ENCODE measurements at places on chromosomes 3 and 15. TPM values are rescaled to one million over a fixed set of nuclear protein-coding genes. Genes with fewer than 3 reads are reported as not detected.
A peak's percentile ranks its signal among the peaks of the same experiment; 100 is the strongest.

DNA sequence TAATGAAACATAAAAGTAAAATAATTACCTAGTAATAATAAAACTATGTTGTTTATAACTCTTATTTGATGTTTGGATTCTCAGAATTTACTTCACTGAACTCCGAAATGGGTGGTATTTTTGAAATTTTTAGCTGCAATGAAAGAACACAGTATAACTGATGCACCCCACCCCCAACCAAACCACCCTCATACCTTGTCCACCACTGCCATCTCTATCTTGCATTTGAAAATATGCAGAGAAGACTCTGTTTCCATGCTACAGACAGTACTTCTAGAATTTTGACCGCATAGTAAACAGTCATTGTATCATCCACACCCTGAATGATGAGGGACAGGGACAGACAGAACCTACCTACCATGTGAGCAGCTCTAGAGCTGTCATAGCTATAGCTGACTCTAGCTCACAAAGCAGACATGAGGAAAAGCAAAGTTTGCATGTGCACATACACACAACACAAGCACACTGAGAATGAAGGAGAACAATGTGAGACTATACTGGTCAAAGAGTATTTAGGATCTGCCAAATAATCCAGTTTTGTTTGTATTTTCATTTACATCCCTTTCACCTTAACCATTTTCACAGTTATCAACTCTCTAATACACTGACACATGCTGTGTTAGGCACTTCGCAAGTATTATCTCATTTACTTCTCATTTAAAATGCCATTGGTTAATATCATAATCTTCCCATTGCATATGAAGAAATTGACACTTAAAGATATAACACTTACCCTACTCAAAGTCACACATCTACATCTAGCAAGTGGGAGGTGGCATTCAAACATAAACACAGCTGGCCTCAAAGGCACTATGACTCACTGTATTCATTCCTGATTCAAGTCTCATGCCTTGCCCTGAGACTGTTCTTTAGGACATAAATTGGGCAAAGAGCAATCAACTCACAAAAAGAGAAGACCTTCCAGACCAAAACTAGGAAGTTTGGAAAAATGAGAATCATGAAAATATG, 1014.7 kb upstream of the CFAP20DC start:
- no peak for DNase-seq

DNA sequence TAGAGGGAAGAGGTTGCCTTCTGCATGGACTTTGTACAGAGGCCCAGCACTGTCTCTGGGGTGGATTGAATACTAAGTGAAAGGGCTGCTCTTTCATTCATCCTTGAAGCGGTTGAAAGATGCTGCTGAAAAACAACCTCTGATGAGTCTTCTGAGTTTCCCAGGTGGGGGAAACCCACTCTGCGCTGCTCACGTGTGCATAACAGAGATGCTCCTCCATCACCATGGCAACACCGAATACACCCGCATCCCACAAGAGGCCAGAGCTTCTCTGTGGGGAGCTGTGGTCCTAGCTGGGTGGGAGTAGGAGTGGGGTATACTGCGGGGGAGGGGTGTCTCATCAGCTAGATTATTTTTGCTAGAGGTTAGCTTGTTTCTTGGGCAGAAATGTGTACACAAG, 6.1 kb upstream of the SYN2 start:
- no peak for DNase-seq

The CIP2A gene
- polyA plus RNA-seq, result 12.5 TPM

- DNase-seq, result no peak
Observed at GRCh38 chr3:119239206-119239820, 1.4 kb downstream of the B4GALT4 start.

The LSMEM2 gene
- polyA plus RNA-seq, result not detected

GRCh38 chr15:37652646-37653417, 281.6 kb upstream of the TMCO5A start:
- no peak for DNase-seq

GRCh38 chr3:4245671-4246070, 57.5 kb upstream of the SETMAR start:
- no peak for DNase-seq

DNA sequence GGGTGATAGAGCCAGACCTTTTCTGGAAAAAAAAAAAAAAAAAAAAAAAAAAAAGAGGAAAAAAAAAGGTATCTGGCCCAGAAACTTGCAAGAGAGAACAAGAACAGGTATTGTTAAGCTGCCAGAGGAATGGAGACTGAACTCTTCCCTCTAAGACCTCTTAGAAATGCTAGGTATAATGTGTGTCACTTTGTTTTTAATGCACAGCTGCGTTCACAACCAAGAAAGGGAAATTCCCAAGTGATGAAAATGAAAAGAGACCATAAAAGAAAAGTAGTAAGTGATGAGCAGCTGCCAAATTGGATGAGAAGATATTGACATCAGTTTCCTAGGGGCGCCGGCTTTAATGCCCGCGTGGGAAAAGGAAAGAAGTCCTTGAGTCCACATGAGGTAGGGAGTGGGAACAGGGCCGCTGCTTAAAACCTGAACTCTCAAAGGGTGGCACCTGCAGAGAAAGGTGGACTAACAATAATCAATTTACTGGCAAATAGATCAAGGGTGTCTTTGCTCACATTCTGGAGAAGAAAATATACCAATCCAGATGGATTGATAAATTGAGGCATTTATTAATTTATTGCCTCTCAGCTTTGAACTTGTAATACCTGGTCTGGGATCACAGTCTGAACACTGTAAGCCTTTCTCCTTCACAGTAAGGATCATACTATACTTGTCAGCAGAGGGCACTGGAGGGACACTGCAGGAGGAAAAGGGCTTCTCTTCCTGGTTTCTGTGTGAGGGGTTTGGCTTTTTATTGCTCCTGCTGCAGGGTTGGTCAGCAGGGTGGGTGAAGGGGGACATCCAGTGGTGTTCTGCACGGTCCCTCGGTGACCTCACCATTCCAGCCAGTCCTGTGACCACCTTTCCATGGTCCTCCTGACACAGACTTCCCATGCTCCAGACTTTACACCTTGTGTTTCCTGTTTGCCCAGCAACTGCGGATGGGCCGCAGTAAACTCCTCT, 131.6 kb downstream of the AQP9 start:
- peak; percentile 35 for DNase-seq

The BSN gene
- polyA plus RNA-seq, result 1.4 TPM

- DNase-seq, result no peak
Observed at GRCh38 chr3:107797586-107797985, 274.8 kb downstream of the BBX start.

The CRTAP gene
- 152 TPM for polyA plus RNA-seq

- peak; percentile 65 for DNase-seq
Observed at GRCh38 chr3:8301977-8302735, 199.5 kb upstream of the LMCD1 start.

- peak; percentile 84 for DNase-seq
Observed at GRCh38 chr3:100073714-100074307, 40.5 kb downstream of the FILIP1L start.

The ZBED2 gene
- not detected for polyA plus RNA-seq

The C3orf49 gene
- 0.77 TPM for polyA plus RNA-seq

DNA sequence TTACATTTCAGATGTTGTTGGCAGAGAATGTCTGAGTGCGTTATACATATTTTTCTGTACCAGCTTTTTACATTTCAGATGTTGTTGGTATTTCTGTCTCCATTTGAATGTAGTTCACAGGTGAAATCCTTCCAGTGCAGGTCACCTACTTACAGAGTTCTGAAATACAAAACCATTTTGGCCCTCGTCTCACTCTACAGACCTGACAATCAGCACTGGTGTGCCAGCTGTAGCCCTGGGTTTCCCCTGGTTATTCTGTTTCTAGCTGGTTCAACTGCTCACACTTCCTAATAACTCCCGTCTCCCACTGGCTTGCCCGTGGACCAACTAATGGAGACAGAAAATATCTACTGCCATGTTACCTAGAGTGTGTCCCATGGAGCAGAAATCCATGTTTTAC, 87.5 kb upstream of the CDIN1 start:
- no peak for DNase-seq

DNA sequence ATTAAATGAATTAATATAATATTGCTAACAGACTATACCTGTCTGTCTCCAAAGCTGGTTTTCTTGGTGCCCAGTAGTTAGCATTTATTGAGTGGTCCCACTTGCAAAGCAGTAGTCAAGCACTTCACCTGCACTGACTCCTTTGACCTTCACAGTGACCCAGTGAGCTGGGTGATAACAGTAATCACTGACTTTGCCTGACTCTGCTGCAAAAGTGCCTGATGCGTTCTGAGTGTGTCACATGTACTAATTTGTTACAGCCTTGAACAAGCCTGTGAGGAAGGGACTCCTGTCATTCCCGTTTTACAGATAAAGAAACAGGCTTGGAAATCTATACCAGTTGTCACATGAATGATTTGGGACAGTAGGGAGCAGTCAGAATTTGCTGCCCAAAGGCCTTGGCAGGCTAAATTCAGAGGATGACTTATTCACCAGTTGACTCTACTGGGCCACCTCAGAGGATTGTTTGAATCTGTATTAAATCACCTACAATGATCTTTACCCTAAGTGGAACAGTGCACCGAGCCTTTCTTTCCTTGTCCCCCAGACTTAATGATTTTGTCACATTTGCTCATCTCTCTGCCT, 116.6 kb upstream of the PLXNA1 start:
- DNase-seq, result no peak

The EFCAB12 gene
- 0.25 TPM for polyA plus RNA-seq

The DUOX1 gene
- 3.3 TPM for polyA plus RNA-seq

DNA sequence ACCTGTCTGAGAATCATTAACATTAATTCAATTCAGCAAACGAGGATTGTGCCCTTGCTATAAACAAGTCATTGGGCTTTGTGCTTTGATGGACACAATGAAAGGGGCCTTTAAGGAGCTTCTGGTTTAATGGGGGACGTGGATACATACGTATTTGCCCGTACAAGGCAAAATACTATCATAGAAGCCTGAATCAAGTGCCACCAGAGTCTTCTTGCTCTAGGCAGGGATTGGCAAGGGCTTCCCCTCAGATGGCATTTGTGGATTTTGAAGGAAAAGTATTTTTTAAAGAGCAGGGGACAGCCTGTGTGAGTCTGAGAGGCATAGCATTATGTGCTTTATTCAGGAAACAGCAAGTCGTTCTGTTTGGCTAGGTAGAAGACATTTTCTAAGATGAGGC, 83.7 kb upstream of the NEDD4 start:
- DNase-seq, result no peak

The CPLX3 gene
- polyA plus RNA-seq, result 0.11 TPM

DNA sequence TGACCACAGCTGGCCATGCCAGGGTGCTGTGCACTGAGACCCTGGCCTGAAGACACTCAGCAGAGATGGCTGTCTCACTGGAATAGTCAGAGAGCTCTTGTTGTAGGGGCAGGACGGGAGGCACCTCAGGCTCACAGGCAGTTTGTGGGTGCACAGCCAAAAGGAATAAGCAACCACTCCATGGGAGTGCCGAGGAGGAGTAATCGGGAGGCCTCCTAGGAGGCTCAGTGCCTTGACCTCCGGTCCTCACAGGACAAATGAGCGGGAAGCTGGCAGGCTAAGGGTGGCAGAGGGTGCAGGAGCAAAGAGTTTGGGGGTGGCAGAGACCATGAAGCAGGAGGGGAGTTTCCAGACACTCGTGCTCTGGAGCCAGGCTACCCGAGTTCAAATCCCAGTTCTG, 81.7 kb downstream of the SMAD6 start:
- DNase-seq, result no peak

The NPRL2 gene
- not detected for polyA plus RNA-seq

The GXYLT2 gene
- polyA plus RNA-seq, result 24.6 TPM

The GRK7 gene
- 0.14 TPM for polyA plus RNA-seq

GRCh38 chr3:14568269-14568668, 28.1 kb upstream of the GRIP2 start:
- DNase-seq, result no peak

DNA sequence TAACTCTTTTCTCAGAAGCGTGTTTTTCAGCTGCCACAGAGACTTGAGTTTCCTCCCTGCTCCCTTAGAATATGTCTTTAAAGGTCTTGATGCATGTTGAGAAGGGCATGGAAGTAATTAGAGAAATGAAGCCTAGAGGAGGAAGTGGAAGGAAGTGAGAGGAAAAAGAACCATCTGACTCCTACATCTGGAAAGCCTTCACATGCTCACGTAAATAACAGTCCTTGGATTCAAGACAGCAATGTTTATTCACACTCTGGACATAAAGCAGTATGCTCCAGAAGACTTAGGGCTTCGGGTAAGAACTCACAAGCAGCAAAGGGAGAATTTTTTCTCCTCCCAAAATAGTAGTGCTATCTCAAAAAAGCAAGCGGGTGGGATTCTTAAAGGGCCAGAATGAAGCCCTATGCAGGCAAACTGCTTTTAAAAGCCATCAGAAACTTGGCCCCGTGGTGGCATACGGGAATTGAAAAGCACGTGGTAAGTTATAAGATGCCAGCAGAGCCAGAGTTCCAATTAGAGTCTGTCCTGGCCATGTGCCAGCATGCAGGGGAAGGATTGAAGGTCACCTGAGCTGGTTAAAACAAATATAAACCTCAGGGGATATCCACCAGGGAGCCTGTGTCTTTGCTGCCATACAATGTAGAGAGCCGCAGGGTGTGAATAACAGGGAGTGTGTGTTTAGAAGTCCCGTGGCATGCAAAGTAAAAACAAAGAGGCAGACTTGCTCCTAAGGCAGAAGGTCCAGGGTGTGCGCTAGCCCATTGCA, 380.8 kb upstream of the NDN start:
- DNase-seq, result no peak

The ZNF639 gene
- polyA plus RNA-seq, result 41.0 TPM

The KIF23 gene
- polyA plus RNA-seq, result 11.9 TPM

GRCh38 chr3:139292711-139293664, 50.8 kb upstream of the MRPS22 start:
- no peak for DNase-seq

- no peak for DNase-seq
Observed at GRCh38 chr3:147008458-147008857, 397.9 kb downstream of the ZIC4 start.

GRCh38 chr3:180762866-180763265, 83.6 kb upstream of the CCDC39 start:
- DNase-seq, result no peak

DNA sequence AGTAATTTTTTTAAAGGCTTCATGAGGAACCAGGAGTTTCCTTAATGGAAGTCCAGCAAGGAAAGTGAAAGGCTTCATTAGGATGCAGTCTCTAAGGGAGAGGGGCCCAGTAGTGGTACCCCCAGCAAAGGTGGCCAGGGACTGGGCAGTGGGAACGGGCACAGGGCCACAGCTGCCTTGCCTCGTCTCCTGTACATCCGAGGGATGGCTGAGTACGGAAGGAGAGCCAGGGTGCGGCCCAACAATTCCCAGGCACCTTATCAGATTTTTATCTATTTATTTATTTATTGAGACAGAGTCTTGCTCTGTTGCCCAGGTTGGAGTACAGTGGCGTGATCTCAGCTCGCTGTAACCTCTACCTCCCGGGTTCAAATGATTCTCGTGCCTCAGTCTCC, 14.5 kb downstream of the SEMA3G start:
- DNase-seq, result no peak

- no peak for DNase-seq
Observed at GRCh38 chr15:66505818-66506217, 692 bp downstream of the ZWILCH start.

The MCF2L2 gene
- 0.35 TPM for polyA plus RNA-seq

DNA sequence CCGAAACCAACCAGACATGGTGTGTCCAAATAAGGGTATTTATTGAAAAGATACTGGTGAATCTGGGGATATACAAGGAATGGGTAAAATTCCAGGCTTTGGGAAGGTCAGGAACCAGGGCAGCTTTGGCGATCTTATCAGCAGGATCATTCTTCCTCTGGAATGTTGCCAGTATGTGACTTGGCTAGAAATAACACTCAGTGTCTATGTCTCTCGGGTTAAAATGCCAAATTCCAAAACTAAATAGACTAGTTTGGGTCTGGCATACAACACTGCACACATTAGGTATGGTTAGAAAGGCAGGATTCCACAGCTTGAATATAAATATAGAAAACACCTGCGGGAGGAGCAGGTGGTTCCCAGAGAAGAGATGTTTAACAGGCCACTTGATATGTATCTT, 220.2 kb upstream of the CD96 start:
- no peak for DNase-seq

The HAUS2 gene
- polyA plus RNA-seq, result 24.6 TPM

Data from muscle of arm (tissue), 14 donors.